Neural progenitor cell (in vitro differentiated cells): ENCODE measurements at places on chromosomes 13 and 19.
A peak's percentile ranks its signal among the peaks of the same experiment; 100 is the strongest.

DNA sequence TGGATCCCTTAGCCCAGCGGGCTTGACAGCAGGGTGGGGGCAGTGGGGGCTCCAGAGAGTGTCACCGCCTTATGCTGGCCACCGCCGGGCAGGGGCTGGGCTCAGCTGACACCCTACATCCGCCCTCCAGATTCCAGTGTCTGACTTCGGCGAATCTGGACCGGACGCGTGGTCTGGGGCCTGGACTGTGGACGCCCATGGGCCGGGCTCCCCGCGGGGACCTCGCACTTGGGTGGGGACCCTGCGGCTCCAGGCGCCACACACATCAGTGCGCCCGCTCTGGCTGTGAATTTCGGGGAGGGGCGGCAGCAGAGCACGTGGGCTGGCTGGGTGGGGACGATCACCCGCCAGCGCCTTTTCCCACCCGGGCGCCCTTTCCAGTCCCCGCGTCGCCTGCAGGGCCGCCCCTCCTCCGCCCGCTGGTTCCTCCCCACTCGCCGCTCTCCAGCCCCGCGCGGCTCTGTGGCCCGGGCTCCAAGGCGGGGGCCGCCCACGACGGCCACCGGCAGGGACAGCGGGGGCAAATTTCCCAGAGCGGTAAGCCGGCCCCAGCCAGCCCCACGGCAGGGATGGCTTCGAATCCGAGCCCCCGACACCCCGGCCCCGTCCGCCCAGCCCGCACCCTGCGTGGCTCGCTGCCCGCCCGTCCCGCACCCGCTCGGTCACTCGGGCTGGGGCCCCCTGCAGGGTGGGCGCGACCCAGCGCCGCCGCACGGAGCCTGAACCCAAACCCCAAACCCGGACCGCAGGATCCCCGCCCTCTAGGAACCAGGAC lies 23.3 kb upstream of the ZNF99 start:
- H3K27me3 ChIP-seq = no peaks in the 10 kb centered on the region
- no peaks in the 10 kb centered on the region for H3K4me1 ChIP-seq
- no peaks in the 10 kb centered on the region for H3K36me3 ChIP-seq

- H3K4me3 ChIP-seq = peak overlapping the region; percentile 67
- H3K27me3 ChIP-seq = no peaks in the 10 kb centered on the region
- DNase-seq = peak; percentile 91
Measured at GRCh38 chr19:37691881-37692504, 27.6 kb downstream of the ZNF607 start.

DNA sequence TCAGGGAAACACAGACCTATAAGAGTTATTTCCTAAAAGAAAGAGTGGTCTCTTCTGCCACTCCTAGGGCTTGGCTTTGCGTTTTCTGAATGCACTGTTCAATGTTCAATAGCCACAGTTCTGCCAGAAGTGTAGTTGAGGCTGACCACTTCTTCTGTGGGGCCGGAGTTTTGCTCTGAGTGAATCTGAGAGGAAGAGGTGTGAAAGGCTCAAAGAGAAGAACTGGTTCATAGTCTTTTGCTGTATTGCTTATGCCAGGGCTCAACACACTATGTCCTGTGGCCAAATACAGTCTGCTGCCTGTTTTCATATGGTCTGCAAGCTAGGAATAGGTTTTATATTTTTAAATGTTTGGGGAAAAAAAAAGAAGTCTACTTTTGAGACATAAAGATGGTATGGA lies 128.2 kb downstream of the STOML3 start:
- no peaks in the 10 kb centered on the region for H3K4me1 ChIP-seq
- no peaks in the 10 kb centered on the region for H3K27me3 ChIP-seq
- H3K27ac ChIP-seq = no peak overlapping the region
- no peaks in the 10 kb centered on the region for H3K36me3 ChIP-seq
- no peak overlapping the region for H3K4me3 ChIP-seq
- DNase-seq = no peak

GRCh38 chr13:96431044-96431581 lies 341.2 kb downstream of the HS6ST3 start:
- no peaks in the 10 kb centered on the region for H3K36me3 ChIP-seq
- no peaks in the 10 kb centered on the region for H3K4me1 ChIP-seq
- H3K27me3 ChIP-seq = no peaks in the 10 kb centered on the region
- no peak overlapping the region for H3K4me3 ChIP-seq

DNA sequence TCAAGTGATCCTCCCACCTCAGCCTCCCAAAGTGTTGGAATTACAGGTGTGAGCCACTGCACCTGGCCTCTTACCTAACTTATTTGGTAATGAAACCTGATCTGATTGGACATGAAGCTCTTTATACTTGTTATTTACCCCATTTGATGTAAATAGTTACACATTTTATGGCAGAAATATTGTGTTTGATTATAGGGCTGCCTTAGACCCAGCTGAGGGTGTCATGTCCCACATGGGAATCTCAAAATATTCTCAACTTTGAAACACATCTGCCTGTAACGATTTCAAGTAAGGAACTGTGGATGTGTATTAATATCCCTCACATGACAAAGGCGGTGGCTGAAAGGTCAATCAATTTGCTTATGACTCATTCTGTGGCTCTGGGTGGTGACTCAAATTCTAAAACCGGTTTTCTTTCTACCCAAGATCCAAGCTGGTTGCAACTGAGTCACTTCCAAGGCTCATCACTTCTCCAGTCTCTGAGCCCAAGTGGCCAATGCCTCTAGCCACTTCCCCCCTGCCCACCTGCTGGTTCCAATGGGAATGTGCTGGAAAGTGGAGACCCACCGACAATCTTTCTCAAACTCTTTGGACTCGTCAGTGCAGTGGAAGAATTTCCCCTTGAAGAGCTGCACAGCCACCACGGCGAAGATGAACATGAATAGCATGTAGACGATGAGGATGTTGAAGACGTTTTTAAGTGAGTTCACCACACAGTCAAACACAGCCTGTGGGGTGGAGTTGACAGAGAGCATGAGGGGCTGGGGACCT lies 110.9 kb downstream of the IER2 start:
- no peaks in the 10 kb centered on the region for H3K4me1 ChIP-seq
- H3K27ac ChIP-seq = no peak overlapping the region
- H3K4me3 ChIP-seq = no peak overlapping the region
- H3K36me3 ChIP-seq = no peaks in the 10 kb centered on the region
- H3K27me3 ChIP-seq = no peaks in the 10 kb centered on the region

- no peaks in the 10 kb centered on the region for H3K27me3 ChIP-seq
- DNase-seq = no peak
- no peaks in the 10 kb centered on the region for H3K36me3 ChIP-seq
- no peak overlapping the region for H3K4me3 ChIP-seq
- H3K4me1 ChIP-seq = no peaks in the 10 kb centered on the region
Measured at GRCh38 chr13:49645451-49645850, 17.1 kb downstream of the ARL11 start.

DNA sequence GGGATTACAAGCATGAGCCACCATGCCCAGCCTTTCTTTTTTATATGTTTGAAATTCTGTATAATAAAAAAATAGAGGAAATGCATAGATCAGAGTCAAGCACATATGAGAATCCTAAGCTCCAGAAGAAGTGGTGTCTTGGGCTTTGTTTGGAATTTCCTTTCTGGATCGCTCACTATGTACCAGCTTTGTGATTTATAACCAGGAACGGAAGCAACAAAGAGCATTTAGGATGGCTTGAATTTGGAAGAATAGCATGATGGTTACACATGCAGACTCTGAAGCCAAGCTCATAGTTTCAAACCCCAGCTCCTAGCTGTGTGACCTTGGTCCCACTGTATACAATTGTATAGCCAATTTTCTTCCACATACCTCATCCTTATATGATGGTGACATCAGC lies 28.0 kb upstream of the SLC15A1 start:
- DNase-seq = no peak
- H3K36me3 ChIP-seq = no peaks in the 10 kb centered on the region
- H3K27ac ChIP-seq = no peak overlapping the region
- no peaks in the 10 kb centered on the region for H3K27me3 ChIP-seq

GRCh38 chr19:38786572-38787265 lies 2.3 kb upstream of the LGALS7B start:
- no peaks in the 10 kb centered on the region for H3K27me3 ChIP-seq
- no peaks in the 10 kb centered on the region for H3K4me1 ChIP-seq
- no peak overlapping the region for H3K27ac ChIP-seq
- DNase-seq = no peak
- H3K36me3 ChIP-seq = no peaks in the 10 kb centered on the region

DNA sequence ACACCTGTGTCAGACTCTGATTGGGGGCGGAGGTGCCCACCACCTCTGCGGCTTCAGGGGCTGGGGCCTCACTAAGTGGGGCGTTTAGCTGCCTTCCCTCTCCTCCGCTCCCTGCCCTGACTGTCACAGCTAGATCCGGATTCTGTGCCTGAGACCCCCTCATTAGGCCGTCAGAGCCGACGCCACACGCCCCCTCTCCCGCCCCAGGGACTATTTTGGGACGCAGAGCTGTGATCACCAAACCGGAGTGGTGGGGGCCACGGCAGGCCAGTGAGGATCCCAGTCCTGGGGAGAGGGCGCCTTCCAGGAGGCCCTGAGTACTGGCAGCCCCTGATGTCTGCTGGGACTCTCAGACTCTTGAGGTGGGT lies 762 bp downstream of the KANK3 start:
- no peaks in the 10 kb centered on the region for H3K4me1 ChIP-seq
- H3K27ac ChIP-seq = no peak overlapping the region
- peaks cover 73% of the 10 kb centered on the region for H3K27me3 ChIP-seq
- no peaks in the 10 kb centered on the region for H3K36me3 ChIP-seq
- DNase-seq = no peak

DNA sequence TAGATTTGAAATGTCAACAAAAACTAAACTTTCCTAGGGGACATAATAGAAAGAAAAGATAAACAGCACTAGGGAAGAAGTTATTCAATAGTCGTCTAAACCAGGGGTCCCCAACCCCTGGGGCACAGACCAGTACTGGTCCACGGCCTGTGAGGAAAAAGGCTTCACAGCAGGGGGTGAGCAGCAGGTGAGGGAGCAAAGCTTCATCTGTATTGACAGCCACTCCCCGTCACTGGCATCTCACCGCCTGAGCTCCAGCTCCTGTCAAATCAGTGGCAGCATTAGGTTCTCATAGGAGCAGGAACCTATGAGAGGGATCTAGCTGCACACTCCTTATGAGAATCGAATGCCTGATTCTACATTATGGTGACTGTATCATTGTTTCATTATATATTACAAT lies 382.7 kb downstream of the MYO16 start:
- H3K27ac ChIP-seq = no peak overlapping the region
- no peak overlapping the region for H3K4me3 ChIP-seq
- H3K4me1 ChIP-seq = peaks cover 16% of the 10 kb centered on the region
- H3K36me3 ChIP-seq = no peaks in the 10 kb centered on the region
- peak; percentile 15 for DNase-seq
- H3K27me3 ChIP-seq = no peaks in the 10 kb centered on the region

- H3K27me3 ChIP-seq = no peaks in the 10 kb centered on the region
- no peak overlapping the region for H3K27ac ChIP-seq
- H3K36me3 ChIP-seq = no peaks in the 10 kb centered on the region
- H3K4me1 ChIP-seq = no peaks in the 10 kb centered on the region
- DNase-seq = no peak
Measured at GRCh38 chr13:48221686-48222187, 11.3 kb upstream of the ITM2B start.

GRCh38 chr13:91922969-91923592 lies 524.7 kb downstream of the GPC5 start:
- H3K27me3 ChIP-seq = no peaks in the 10 kb centered on the region
- H3K36me3 ChIP-seq = no peaks in the 10 kb centered on the region
- peak; percentile 25 for DNase-seq
- no peak overlapping the region for H3K27ac ChIP-seq
- H3K4me3 ChIP-seq = no peak overlapping the region

GRCh38 chr19:29089315-29089870 lies 123.6 kb downstream of the UQCRFS1 start:
- H3K27me3 ChIP-seq = no peaks in the 10 kb centered on the region
- no peaks in the 10 kb centered on the region for H3K36me3 ChIP-seq
- H3K4me3 ChIP-seq = no peak overlapping the region
- DNase-seq = no peak

GRCh38 chr13:59340151-59340550 lies 823.6 kb downstream of the DIAPH3 start:
- no peak overlapping the region for H3K27ac ChIP-seq
- no peak for DNase-seq
- H3K4me3 ChIP-seq = no peak overlapping the region
- H3K36me3 ChIP-seq = no peaks in the 10 kb centered on the region
- H3K27me3 ChIP-seq = no peaks in the 10 kb centered on the region

DNA sequence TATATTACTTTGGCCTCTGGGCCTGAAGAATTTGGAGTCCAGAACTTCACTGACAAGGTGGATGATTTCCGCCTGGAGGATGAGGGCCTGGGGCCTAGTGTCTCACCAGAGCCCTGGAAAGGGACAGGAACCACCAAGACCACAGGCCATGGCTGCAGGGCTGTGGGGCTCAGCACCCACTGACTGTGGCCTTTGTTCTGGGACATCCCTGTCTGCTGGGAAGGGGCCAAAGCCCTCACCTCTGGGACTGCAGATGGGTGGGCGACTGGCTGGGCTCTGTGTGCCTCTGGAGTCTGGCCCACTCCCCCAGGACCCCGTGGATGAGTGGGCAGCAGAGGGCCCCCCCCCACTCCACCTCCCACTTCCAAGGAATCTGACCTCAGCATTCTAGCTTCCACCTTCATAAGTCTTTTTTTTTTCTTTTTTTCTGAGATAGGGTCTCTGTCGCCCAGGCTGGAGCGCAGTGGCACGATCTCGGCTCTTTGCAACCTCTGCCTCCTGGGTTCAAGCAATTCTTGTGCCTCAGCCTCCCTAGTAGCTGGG lies 20.3 kb downstream of the CHST8 start:
- H3K27ac ChIP-seq = no peak overlapping the region
- no peak overlapping the region for H3K4me3 ChIP-seq
- no peaks in the 10 kb centered on the region for H3K36me3 ChIP-seq
- no peaks in the 10 kb centered on the region for H3K4me1 ChIP-seq
- H3K27me3 ChIP-seq = no peaks in the 10 kb centered on the region

DNA sequence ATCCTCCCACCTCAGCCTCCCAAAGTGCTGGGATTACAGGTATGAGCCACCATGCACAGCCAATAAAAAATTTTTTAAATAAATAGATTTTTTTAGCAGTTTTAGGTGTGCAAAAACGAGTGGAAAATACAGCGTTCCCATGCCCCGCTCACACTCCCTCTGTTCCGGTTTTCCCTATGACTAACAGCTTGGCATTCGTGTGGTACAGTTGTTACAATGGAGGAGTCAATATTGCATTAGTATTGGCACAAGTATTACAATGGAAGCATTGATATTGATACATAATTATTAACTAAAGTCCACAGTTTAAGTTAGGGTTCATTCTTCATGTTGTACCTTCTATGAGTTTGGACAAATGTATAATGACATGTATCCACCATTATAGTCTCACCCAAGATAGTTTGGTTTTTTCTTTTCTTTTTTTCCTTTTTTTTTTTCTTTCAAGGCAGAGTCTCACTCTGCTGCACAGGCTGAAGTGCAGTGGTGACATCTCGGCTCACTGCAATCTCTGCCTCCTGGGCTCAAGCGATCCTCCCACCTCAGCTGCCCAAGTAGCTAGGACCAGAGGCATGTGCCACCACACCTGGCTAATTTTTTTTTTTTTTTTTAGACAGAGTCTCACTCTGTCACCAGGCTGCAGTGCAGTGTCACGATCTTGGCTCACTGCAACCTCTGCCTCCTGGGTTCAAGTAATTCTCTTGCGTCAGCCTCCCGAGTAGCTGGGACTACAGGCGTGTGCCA lies 15.4 kb upstream of the RAB20 start:
- no peak for DNase-seq
- no peaks in the 10 kb centered on the region for H3K27me3 ChIP-seq
- H3K36me3 ChIP-seq = no peaks in the 10 kb centered on the region
- H3K27ac ChIP-seq = no peak overlapping the region

- H3K27me3 ChIP-seq = peaks cover 58% of the 10 kb centered on the region
- H3K27ac ChIP-seq = no peak overlapping the region
- H3K4me3 ChIP-seq = no peak overlapping the region
- no peak for DNase-seq
Measured at GRCh38 chr13:36917311-36917710, 2.7 kb downstream of the SMAD9 start.

GRCh38 chr19:40862785-40863184 lies 12.5 kb upstream of the CYP2A6 start:
- no peak overlapping the region for H3K27ac ChIP-seq
- no peak overlapping the region for H3K4me3 ChIP-seq
- no peaks in the 10 kb centered on the region for H3K27me3 ChIP-seq
